Upper lobe of left lung (tissue), 6 donors: ENCODE measurements at places on chromosomes 5 and 9. TPM values are rescaled to one million over a fixed set of nuclear protein-coding genes. Genes with fewer than 3 reads are reported as not detected.

The IFNA21 gene
- not detected for total RNA-seq

The CXCL14 gene
- 1.9 TPM for total RNA-seq

The OR2V2 gene
- 1.6 TPM for total RNA-seq

The PCDHGA1 gene
- total RNA-seq: not detected

The TLR4 gene
- 34.6 TPM for total RNA-seq
